ENCODE measurements at places on chromosomes 3 and 15. TPM values are rescaled to one million over a fixed set of nuclear protein-coding genes. Genes with fewer than 3 reads are reported as not detected.

DNA sequence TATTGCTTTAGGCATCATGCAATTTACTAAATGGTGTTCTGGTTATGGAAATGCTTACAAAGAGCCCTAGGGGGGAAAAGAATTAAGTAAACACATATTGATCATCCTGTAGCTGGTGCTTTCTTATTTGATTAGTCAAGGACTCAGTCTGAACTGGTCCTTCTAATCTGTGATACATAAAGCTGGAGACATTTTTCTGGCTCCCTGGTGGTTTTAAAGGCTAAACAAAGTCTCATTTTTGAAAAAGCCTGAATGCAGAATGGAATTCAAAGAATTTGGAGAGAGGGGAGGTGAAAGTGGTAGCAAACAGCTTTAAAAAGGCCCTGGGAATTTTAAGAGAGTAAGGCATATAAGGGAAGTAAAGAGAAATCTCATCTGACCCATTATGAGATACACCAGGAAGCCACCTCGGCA lies 149.7 kb downstream of the RBMS3 start:
- DNase-seq: peak; percentile 69

DNA sequence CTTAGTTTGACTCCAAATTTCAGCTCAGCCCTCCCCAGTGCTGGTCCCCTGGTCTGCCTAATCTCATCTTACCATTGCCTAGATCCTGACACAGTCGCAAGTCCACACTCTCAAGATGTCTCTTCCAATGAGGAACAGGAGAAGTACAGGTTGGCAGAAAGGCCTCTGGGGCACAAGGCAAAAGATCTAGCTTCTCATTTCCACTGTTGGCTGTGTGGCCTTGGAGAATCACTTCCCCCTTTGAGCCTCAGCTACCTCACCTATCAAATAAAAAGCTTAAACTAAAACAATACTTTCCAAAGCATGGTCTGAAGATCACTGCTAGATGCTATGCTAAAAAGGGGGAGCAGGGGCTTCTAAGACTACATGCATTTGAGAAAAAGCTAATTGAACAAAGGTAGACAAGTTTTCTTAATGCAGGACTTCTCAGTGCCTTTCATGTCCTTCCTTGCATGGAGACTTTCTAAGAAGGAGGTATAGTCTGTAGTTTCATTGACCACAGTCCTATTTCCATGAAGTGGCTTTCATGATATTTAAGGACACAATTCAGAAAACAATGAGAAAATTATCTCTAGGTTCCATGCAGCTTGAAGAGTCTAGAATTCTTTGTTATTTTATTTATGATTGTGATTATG lies 118.0 kb upstream of the RAD18 start:
- no peak for DNase-seq

GRCh38 chr3:182740710-182741109 lies 52.6 kb upstream of the ATP11B start:
- no peak for DNase-seq

GRCh38 chr3:142180761-142181362 lies 31.5 kb upstream of the TFDP2 start:
- DNase-seq: peak; percentile 54

DNA sequence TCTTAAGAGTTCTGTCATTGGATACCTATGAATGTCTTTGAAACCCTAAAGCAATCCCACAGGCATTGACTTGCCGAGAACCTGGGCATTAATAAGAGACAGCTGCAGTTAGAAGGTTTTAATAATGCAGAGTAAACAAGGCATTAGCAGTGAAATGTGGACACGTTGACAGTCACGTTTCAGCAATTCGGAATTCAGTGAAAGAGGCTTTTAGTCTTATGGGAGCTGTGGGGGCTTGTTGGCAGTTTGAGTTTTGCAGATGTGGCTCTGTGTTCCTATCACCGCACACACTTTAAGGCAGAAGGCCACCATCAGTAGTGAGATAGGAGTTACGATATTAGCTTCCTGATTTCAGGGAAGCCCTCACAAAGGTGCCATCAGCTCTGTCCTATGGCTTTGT lies 145.2 kb upstream of the NUDT16 start:
- DNase-seq: no peak

GRCh38 chr15:35304389-35304788 lies 219.3 kb upstream of the NANOGP8 start:
- peak; percentile 49 for DNase-seq

- no peak for DNase-seq
These were observed 7.2 kb downstream of the PLD1 start for GRCh38 chr3:171803044-171803443.

GRCh38 chr3:39208463-39209055 lies 16.2 kb upstream of the XIRP1 start:
- DNase-seq: peak; percentile 56

DNA sequence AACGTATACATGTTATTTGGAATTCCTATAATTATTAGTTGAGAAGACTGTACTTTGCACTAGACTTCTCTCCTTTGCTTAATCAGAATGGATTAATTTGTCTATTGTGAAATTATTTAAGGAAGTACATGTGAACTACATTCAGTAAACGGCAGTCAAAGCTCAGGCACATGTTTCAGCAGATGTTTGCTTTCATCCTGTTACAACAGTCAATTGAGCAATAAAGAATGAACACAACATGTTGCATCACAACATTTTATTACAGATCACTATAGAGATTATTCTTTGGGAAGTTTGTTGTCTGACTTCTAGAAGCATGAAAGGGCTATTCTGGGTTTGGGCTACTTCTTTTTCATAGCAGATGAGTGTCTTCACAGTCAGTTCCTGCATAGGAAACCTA lies 39.2 kb downstream of the RAB27A start:
- peak; percentile 98 for DNase-seq

Gene GRAMD1C
- 2.2 TPM for total RNA-seq

Gene THUMPD3
- total RNA-seq: 50.1 TPM

DNA sequence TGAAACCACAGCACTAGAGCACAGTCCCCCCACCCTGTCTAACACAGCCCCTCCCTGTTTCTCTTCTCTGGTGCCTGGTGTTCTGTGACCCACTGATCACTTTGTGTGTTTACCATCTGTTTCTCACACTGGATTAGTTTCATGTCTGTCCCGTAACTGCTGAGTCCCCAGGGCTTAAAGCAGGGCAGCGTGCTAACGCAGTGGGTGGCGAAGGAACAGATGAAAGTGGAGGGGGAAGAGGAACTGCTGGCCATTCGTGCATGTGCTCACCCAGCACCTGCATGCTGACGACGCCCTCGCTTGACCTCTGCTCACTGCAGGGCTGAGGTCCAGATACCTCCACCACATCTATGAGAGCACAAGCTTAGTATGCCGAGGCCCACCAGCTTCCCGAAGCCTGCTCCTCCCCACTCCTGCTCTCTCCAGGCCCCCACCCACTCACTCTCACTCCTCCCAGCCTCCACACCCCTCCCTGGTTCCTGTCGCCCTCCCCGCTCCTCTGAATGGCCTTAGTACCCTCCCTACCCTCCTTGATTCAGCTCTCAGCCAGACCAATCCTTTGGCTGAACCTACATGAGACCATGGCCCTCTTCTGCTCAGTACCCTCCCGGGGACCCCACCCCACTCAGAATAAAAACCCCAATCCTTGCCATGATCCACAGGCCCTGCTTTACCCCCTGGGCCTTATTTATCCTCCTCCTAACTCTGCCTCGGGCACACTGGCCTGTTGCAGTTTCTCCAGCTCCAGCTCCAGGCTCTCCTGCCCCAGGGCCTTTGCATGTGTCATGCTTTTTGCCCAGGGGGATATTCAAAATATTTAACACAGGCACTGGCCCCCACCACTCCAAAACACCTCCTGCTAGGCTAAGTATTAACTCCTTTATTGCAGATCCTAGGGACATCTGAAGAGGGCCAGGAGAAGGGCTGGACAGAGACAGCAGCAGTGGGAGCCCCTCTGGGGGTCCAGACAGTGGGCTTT lies 15.1 kb upstream of the IQSEC1 start:
- no peak for DNase-seq

DNA sequence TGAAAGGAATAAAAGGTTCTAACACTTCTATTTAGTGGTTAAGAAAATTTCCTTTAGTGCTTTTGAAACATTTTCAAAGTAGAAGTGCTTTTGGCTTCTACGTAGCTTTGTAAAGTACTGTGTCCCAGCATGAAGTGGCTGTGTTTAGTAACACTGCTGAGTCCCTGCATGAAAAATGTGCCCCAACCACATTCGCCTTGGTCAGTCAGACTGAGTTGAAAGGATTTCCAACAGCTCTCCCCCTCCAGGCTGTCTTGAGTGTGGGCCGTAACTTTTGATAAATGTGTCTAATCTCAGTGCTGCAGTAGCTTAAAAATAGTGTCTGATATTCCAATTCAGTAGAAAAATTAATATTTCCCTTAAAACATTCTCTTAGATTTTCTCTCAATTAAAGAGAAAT lies 115.0 kb downstream of the NR1D2 start:
- peak; percentile 58 for DNase-seq

Gene AADACL2
- not detected for total RNA-seq

DNA sequence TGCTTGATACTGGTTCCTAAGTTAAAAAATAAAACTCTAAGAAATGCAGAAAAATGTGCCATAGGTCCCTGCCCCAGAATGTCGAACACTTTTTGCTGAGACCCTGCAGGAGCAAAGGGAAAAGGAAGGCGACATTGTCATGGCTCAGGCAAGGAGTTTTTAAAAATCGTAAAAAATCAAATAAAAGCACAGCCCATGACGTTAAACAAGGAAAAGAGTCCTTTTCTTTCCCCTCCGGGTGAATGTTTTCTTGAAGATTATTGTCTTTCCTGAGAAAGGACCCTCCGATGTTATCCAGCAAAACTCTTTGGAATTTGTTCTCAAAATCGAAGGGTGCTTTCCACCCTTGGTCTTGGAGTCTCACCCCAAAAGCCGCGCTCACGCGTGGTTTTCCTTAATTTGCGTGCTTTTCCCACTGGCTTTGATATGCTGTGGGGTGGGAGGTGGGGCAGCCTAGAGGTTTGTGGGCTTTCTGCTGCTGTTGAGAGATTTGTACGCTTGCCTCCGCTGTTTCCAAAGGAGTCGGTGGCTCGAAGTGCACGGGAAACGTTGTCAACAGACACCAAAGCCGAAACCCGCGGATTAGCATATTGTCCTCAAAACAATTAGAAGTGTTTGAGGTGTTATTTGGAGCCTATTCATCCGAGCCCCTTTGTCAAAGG lies 2.9 kb downstream of the SOX14 start:
- no peak for DNase-seq

- DNase-seq: no peak
These were observed 449.9 kb downstream of the PDCD6IP start for GRCh38 chr3:34248352-34248751.

- DNase-seq: no peak
These were observed 42.0 kb downstream of the NUP210 start for GRCh38 chr3:13378155-13378554.

GRCh38 chr3:177236704-177237103 lies 39.4 kb upstream of the TBL1XR1 start:
- DNase-seq: no peak

GRCh38 chr3:64708456-64708855 lies 20.7 kb upstream of the ADAMTS9 start:
- DNase-seq: no peak

GRCh38 chr3:54564374-54564925 lies 363.4 kb downstream of the LRTM1 start:
- DNase-seq: no peak

- peak; percentile 63 for DNase-seq
These were observed 79.6 kb downstream of the ARNT2 start for GRCh38 chr15:80483725-80484161.

DNA sequence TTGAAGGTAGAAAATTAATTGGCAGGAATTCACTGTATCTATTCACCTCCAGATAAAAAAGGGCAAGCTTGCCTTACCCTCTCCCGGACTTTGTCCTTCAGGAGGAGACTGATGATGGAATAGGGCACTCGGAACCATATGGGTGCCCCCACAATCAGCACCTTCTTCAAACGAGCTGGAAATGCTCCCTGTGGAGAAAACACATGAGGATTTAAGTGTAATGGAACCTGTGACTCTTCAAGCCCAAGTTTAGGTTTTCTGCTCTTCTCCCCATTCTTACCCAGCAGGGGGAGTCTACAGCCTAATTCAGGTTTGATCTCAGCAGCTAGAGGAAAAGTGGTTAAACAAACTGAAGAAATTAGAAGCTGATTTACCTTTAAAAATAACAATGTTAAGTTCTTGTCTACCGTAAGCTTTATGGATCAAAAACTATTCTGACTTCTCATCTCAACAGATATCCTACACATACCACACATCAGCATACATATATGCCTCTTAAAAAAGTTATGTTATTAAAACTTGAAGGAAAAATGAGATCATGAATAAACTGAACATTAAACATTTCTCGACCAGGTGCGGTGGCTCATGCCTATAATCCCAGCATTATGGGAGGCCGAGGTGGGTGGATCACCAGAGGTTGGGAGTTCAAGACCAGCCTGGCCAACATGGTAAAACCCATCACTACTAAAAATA lies 57.5 kb upstream of the SIN3A start:
- DNase-seq: peak; percentile 64

- no peak for DNase-seq
These were observed 671.7 kb upstream of the ROBO1 start for GRCh38 chr3:80439490-80439889.

Gene DHFR2
- total RNA-seq: 4.7 TPM

Gene SOX2
- not detected for total RNA-seq

Gene HAPLN3
- total RNA-seq: 8.1 TPM

Gene PLS1
- total RNA-seq: 1.6 TPM

Gene CAMKV
- total RNA-seq: not detected

DNA sequence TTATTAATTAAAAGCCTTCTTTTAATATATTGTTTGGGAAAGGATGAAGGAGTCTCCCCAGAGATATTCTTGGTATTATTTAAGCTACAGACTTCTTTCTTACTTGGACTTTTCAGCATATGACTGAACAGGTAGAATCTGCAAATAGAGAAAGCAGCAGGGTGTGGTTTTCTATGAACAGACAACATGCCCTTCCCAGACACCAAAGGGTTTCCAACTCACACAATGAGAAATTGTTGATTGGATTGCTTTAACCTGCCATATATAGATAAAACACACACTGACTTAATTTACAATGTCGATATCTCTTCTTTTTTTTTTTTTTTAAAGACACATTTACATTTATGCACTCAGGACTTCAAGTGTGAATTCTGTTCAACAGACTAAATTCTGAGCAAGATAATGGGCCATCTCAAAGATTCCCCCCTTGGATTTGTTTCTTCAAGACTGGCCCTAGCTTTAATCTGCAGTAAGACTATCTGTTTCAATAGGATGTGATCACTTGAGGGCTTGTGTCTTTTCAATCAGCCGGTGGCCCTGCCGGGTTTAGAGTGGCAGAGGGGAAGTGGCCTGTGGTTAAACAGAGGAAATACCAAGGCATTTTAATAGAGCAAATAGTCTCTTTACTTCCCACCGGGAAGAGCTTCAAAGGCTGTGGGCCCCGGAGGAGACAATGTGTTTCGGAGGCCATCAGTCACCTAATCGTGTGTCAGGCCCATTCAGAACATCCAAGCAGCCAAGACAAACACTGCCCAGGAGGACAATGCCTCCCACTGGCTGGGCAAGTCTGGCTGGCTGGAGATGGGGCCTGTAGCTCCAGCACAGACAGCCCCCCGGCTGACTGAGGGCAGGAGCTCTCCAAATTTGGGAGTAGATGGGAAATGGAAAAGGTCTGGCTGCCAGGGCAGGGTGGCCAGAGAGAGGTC lies 6.1 kb downstream of the IL17RD start:
- DNase-seq: no peak

GRCh38 chr3:139677388-139678155 lies at the start of gene NMNAT3:
Gene NMNAT3, minus strand, starts transcription at chr3:139677972. Its CDS starts 50,248 bp downstream, at chr3:139627724.
- DNase-seq: peak; percentile 29

Gene SLC51A
- not detected for total RNA-seq
